ENCODE measurements at places on chromosomes 7 and 10.

DNA sequence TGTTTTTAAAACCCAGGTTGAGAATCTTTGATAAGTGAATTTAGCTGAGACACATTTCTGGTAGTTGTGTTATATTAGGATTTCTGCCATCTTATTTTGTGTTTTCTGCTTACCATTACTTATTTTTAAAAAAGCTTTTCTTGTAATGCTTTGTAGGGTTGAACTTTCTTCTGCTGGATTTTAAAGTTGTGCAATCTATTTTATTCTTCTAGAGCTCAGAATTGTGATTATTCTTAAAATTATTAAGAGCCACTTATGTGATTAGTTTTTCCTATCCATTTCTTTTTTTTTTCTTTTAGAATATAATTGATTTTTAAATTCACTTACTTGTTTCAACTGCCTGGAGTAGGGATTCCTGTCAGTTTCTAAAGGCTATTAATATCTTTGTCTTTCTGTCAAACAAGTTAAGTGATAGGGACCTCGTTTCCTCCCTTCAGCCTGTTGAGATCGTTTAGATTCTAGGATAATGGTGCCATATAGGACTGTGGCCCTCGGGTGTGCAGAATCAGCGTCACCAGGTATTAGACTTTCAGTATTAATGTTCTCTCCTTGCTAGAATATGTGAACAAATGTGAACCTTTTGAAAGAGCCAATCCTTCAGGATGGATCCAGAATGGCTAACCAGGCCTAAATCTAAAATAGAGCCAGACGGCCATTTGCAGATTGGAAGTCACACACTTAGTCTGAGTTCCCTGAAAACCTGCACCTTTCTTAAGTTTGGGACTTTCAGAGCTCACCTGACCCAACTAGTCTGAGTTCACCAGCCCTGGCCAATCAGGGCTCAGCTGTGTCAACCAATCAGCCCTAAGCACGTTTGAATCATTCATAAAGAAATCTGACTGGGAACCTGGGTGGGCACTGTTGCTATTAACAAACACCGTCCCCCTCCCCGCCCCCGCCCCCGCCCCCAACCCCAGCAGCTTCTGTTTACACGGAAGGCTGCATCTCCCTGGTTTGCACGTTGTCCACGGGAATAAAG lies 26.2 kb downstream of the CUX1 start:
- no peak for DNase-seq

GRCh38 chr10:75801121-75801520 lies 369.7 kb downstream of the LRMDA start:
- no peak for DNase-seq

DNA sequence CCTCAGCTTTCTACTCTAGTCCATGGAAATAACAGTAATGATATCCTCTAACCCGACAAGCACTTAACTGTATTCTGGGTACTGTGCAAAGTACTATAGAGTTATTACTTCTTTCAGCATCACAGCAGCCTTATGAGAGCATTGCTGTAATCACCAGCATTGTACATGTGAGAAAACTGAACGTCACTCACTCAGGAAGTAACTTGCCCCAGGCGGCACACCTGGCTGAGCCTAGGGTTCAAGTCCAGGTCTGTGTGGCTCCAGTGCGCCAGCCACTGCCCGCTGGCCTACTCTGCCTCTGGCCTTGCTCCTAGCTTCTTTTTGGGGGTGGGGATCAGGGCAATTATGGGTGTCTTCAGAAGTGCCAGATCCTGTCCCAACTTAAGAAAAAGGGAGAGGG lies 50.5 kb downstream of the ZMIZ1 start:
- no peak for DNase-seq

GRCh38 chr10:128242641-128243040 lies 116.4 kb upstream of the MKI67 start:
- DNase-seq: no peak

DNA sequence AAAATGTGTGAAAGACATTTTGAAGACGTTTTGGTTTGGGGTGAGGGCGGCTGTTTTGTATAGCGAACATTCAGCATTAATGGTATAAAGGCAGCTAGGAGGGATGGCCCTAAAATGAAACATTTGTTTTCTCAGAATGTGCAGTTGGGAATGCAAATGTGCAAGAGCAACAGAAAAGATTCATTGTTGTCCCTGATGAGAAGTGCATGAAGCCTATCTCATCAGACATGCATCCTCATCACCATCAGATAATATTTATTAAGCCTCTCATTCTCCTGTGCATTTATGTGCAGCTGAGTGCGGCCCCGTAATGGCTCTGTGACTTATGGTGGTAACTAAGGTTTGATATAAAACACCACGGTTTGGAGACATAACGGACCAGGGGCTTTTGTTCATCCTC lies 199.5 kb downstream of the GFRA1 start:
- DNase-seq: no peak

- DNase-seq: no peak
Observed at GRCh38 chr10:105001269-105001668, 360.2 kb downstream of the SORCS3 start.

GRCh38 chr7:99791021-99791420 lies 7.0 kb upstream of the CYP3A4 start:
- DNase-seq: no peak

DNA sequence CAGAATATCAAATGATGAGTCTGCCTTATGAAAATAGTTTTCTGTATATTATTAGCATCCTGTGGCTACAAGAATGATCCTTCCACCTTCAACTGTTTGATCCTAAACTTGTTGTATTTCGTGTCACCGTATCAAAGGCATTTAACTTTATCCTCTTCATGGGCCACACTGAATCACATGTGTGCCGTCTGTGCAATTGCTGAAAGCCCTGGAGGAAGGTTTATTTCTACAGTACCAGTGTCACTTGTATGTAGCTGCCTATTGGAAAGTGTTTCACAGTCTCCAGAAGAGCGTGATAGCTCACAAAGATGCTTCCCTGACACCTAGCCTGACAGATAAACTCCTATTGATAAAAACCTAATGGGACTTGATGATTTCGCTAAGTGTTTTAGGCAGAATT lies 94.5 kb downstream of the ITGA8 start:
- DNase-seq: no peak

DNA sequence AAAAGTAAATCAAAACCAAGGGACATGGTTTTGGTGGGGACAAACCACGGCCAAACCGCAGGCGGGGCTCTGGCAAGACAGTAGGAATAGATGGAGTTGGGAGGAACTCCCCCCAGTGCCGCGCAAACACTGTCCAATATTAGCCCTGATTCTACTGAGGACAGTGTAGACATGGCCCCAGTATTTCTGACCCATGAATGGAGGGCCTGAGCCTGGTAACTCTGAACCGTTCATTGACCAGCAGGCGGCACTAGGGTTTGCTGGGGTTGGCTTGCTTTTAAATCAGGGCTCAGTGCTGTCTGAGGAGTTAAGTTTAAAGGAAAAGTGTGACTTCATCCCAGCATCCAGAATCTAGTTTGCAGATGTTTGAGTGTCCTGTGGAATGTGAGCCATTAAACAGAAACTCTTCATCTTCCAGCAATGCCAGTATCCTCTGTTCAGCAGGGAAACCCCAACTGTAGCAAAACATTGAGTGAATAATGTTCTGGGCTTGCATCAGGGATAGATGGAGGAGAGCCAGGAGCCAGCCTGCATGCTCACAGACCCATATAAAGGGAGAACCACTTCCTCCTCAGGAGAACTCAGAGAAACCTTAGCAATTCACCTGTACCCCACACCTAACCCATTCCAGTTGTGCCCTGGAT lies 147.4 kb upstream of the PRSS58 start:
- DNase-seq: no peak

- DNase-seq: no peak
Observed at GRCh38 chr10:103745341-103746247, 109.8 kb downstream of the SH3PXD2A start.

- no peak for DNase-seq
Observed at GRCh38 chr7:1218541-1219165, 14.0 kb upstream of the UNCX start.

DNA sequence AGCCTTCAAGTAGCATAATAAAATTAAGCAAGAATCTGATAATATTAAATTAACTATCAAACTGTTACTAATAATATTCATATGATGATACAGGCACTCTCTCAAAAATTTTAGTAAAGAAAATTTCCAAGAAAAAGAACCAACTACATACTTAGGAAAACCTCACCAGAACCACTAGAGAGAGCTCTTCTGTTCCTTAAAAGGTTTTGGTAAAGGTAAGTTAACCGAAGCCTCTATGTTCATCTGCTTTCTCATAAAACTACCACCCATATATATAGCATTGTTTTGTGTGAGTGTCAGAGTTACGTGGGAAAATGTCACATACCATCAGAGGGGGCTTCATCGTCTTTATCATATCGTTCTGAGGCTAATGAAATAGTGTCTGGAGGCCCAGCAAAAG lies 20.7 kb downstream of the SKAP2 start:
- no peak for DNase-seq

DNA sequence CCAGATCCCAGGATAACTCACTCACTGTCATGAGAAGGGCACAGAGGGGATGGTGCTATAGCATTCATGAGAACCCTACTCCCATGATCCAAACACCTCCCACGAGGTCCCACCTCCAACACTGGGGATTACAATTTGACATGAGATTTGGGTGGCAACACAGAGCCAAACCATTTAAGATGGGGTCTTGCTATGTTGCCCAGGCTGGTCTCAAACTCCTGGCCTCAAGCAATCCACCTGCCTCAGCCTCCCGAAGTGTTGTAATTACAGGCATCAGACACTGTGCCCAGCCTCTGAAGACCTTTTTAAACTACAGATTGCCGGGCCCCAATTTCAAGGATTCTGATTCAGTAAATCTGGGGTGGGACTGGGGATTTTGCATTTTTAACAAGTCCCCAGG lies 98.5 kb downstream of the BAMBI start:
- no peak for DNase-seq

DNA sequence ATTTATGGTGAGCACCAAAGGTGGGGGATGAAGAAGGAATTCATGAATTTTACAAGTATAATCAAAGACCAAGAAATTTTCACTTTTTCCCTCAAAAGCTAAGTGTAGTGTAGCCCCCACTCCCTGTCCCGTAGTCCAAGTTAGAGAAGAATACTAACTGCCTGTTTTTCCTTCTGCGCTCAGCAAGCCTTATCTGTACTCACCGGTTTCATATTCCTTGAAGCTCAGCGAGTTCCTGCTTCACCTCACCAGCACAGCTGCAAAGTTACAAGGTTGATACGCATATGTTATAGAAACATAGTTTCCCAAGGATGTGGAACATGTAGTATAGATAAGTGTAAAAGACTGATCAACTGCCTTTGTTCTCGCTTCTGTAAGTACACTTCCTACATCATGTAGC lies 16.0 kb upstream of the ZNF33B start:
- no peak for DNase-seq

DNA sequence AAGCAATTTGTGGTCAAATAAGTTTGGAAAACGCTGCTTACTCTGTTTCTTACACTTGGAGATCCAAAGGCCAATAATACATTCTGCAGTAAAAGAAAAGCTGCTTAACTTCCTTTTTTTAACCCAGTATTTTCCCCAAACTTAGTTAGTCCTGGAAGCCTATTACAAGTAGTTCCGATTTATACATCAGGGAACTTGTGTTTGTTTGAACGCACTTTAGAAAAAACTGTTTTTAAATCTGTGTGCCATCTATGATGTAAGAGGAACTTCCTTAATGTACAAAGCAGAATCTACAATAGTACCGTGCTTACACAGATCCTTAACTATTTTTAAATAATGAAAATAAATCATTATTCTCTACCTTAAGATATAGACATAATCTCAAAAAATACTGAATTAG lies 23.0 kb downstream of the SFR1 start:
- DNase-seq: no peak

GRCh38 chr10:5614155-5614721 lies 52.2 kb downstream of the ASB13 start:
- DNase-seq: no peak

DNA sequence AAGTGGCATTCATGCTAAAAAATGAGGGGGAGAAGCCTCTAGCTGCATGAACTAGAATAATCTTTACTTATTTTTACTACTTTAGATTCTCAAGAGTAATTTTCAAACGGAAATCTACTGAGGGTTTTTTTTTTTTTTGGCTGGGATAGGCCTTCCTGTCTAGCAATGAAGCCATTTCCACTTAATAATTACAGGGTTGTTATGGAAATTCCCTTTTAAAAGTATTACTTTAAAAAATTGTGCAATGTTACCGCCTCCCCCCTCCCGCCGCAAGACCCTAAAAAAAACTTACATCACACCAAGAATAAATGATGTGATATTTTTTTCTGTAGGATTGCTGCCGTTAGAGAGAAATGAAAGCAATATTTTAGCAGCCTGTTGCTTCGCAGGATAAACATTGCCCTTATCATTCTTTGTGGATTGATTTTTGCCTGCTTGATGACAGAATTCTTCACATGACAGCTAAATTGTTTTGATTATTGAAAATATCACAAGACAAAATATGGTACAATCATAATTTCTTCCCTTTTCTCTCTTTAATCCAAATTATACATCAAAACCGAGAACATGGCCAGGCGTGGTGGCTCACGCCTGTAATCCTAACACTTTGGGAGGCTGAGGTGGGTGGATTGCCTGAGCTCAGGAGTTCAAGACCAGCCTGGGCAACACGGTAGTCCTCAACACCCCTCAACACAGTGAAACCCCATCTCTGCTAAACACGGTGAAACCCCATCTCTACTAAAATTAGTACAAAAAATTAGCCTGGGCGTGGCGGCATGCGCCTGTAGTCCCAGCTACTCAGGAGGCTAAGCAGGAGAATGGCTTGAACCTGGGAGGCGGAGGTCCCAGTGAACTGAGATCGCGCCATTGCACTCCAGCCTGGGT lies 32.8 kb downstream of the ARL4A start:
- no peak for DNase-seq

DNA sequence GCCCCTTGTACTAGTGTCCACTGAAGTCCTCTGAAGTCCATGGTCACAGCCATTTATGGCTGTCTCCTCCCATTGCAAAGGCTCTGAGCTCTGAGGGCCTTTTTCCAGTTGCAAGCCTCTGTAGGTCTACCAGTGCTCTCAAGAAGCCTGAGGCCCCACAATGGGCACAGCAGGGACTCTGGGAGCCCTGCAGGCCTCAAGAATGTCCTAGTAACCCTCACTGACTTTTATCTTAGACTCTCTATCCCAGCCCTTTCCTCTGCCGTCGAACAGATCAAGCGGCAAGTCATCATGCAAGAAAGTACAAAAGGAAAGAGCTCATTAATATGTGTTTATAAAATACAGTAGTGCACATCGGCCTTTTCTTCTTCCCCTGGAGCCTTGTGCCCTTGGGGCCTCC lies 23.4 kb downstream of the VWA2 start:
- no peak for DNase-seq

- DNase-seq: no peak
Observed at GRCh38 chr10:122057841-122058413, 69.0 kb downstream of the TACC2 start.

GRCh38 chr7:20417675-20418382 lies 87.1 kb downstream of the ITGB8 start:
- DNase-seq: no peak

DNA sequence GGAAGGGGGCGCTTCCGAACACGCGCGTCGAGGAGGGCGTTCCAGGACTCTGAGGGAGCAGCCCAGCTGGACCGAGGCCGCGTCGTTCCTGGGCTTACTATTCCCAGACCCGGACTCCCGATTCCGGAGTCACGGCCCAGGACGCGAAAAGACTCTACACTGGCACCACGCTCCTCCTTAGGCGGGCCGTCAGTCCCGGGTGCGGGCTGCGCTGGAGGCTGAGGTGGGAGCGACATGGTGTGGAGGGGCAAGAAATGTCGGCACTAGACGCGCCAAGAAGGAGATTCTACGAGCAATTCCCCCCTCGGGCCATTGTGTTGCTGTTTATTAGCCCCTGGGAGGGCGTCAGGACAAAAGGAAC lies 584 bp upstream of the RUNDC3B start:
- no peak for DNase-seq

All from amygdala (tissue), 56 donors.